HS-27A (cell line): ENCODE measurements at places on chromosomes 3 and 15.
A peak's percentile ranks its signal among the peaks of the same experiment; 100 is the strongest.

GRCh38 chr3:137121704-137122314 is 164.0 kb downstream of the IL20RB start:
- DNase-seq = peak; percentile 7

- DNase-seq = no peak
Measured at GRCh38 chr3:64349551-64349950, 124.3 kb upstream of the PRICKLE2 start.

DNA sequence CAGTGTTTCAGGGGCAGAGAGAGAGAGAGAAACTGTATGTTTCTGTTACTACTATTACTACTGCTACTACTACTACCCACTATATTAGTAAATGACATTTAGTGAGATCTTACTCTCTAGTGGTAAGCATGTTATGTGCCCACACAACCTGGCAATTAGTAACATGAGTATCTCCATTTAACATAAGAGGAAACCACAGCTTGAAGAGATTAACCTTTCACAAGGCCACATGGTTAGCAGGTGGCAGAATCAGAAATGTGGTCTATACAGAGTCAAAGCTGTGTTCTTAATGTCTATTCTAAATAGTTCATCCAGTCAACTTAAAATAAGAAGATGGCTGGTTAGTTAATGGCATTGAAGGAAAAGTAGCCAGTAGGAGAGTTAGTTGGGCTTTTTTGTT is 961.6 kb downstream of the MCTP2 start:
- no peak for DNase-seq

GRCh38 chr3:10467204-10467603 is 38.2 kb downstream of the ATP2B2 start:
- no peak for DNase-seq

DNA sequence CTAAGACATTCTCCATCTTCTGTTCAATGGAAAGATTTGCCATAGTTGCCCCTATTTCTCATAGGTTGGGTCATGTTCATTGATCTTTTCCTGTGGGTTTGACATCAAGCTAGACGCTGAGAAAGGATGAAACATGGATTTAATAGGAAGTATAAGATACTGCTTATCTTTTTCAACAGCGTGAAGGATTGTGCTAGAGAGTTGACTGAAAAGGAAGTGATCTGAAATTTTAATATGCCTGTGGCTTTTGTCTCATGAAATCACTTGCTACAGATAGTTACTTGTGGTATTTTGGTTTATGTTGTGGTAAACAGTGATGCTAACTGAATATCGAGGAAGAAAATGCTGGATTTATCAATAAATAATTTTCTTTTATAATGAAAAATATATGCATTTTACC is 442.9 kb downstream of the EDEM1 start:
- DNase-seq = no peak

DNA sequence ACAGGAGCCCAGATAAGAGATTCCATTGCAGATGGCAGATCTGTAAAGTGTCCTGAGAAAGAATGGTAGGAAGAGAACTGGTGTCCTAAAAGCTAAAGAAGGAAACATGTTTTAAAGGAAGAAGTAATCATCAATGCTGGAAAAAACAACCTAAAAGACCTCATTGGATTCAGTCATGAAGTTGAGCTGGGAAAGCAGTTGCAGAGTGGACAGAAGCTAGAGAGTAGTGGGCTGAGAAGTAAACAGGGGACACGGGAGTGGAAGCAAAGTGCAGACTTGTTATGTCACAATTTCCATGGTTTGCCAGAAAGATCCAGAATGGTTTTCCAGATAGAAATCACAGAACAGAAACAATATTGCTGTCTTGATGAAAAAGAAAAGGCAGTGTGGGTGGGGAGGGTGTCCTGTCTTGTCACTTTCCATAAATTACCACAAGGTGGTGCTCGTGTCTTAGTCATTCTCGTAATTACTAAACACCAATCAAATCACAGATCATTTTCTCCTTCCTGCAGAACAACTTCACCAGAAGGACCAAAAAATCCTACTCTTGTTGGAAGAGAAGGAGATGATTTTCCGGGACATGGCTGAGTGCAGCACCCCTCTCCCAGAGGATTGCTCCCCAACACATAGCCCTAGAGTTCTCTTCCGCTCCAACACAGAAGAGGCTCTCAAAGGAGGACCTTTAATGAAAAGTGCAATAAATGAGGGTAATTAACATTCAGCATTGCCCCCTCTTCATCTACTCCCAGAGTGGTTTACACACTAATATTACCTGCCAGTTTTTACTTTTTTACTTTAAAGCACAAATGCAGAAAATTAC is 64.5 kb downstream of the KLHL25 start:
- DNase-seq = peak; percentile 24

DNA sequence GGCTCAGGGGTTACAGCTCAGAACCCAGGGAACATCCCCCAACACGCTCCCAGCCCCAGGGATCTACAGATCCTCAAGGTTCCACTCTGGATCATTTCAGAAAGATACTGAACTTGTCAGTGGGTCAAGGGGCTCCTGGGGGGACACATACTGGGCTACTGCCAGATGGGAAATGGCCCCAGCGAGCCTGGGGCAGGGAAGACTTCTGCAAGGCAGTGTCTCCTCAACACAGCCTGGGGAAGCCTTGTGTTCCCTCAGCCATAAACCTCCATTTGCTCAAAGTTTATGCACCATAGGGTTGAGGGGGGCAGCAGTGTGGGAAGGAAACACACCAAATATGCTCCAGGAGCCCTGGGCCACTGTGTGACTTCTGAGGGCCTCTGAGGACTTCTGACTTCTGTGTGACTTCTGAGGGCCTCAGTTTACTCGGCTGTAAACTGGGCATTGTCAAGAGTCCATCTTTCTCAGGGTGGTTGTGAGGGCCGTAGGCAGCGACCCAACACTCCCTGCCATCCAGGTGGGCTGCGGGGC is 58.4 kb downstream of the IQSEC1 start:
- no peak for DNase-seq

DNA sequence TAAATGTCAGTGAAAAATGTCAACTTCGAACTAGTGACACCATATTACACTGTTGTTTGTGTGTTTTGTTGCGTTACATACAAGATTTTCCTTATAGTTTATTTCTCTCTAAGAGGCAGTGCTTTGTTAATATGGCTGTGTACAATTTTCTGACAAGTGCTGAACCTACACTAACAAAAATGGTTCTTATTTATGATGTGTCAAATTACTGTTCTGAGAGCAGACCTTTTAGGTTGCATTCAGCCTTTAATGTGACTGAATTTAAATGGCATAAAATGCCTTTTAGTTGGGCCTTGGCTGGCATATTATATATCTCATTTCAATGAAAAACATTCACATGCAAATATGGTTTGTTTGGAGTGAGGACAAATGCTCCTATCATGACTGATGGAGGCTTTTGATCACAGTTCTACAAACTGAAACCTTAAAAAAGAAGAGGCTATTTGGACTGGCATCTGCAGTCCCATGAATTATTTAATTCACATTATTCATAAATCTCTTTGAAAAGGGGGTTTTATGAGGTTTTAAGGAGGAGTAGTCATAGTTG is 750.6 kb downstream of the CADM2 start:
- no peak for DNase-seq

DNA sequence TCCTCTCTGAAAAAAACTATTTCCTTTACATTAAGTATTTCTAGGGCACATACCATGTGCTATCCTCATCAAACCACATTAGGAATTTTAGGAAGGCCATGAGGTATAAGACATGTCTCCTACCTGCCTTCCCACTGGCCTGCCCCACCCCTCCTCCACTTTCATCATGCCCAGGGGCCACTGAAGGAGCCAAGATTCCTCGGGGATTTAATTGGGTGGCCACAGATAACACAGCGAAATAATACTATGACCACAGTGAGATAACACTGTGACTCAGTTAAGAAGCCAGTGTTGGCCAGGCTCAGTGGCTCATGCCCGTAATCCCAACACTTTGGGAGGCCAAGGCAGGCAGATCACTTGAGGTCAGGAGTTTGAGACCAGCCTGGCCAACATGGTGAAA is 9.8 kb upstream of the BMF start:
- no peak for DNase-seq
